CD4-positive, alpha-beta T cell treated with Interleukin-10 for 1 hour (primary cell): ENCODE measurements at places on chromosomes 4 and X.

DNA sequence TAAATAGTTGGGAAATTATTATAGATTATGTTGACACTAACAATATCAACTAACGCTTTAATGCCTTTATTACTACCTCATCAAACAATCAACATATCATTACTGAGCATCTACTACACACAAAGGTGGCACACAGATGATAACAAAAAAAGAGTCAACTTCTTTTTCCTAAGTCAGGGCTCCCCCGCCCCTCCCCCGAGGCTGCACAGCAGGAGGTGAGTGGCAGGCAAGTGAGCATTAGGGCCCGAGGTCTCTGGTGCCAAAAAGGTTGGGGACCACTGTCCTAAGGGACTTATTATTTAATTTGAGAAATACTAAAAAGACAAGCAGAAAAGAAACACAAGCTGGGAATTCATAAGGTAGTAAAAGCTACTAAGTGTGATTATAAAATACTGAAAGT lies 50.3 kb upstream of the MCF2 start:
- no peak for DNase-seq

DNA sequence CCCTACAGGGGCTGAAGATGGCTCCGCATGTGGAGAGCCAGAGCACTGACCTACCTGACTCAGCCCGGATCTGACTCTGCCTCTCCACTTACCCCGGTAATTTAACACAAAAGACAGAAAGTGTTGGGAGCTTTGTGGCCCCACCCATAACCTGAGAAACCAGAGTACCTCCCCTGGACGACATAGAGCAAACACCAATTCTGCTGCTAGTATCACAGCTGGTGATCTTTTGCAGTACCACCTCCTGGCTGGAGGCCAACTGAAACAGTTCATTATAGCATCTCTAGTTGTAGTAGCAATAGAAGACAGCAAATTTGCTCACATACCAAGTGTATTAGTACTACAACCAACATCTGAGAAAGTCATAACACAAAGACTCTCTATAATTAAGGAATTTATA lies 443.9 kb downstream of the KLHL4 start:
- DNase-seq, result no peak

- no peak for DNase-seq
Measured at GRCh38 chrX:46298821-46299220, 246.4 kb downstream of the ZNF674 start.

GRCh38 chr4:93751411-93751810 lies 77.1 kb upstream of the ATOH1 start:
- no peak for DNase-seq

DNA sequence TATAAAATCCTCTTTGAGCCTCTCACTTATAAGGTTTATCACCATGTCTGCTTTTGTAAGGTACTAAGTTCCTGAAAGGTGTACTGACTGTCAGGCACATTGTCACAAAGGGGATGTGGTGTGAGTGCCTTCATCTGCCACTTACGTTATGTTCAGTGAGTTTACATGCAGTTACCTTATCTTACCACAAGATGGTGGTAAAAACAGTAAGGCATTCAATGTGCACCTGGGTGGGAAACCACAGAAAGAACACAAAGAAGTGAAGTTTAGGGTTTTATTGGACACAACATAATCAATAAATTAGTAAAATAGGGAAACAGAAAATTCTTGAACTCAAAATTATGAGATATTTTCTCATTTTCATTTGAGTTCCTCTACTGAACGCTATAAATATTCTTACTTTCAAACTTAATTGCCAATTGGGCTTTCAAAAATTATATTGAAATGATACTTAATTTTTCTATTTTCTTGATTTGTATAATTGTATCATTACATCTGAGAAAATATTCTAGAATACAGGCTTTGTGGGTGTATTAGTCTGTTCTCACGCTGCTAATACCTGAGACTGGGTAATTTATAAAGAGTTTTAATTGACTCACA lies 650.8 kb downstream of the PCDH7 start:
- DNase-seq, result peak; percentile 5

GRCh38 chr4:77818602-77819403 lies at the start of gene CNOT6L:
Gene CNOT6L (minus strand): TSS chr4:77819368. CDS start chr4:77819308, 60 bp downstream.
- DNase-seq, result peak; percentile 89

DNA sequence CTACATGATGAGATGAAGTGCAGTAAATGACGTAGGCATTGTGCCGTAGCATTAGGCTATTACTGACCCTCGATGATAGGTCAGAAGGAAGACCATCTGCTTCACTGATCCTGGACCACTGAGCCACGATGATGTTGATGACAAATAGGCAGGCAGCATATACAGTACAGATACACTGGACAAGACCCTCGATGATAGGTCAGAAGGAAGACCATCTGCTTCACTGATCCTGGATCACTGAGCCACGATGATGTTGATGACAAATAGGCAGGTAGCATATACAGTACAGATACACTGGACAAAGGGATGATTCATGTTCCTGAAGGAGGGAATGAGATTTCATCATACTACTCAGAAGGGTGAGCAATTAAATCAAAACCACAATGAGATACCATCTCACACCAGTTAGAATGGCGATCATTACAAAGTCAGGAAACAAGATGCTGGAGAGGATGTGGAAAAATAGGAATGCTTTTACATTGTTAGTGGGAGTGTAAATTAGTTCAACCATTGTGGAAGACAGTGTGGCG lies 50.9 kb downstream of the BEND4 start:
- no peak for DNase-seq
